ENCODE measurements at places on chromosomes 2 and 18.

DNA sequence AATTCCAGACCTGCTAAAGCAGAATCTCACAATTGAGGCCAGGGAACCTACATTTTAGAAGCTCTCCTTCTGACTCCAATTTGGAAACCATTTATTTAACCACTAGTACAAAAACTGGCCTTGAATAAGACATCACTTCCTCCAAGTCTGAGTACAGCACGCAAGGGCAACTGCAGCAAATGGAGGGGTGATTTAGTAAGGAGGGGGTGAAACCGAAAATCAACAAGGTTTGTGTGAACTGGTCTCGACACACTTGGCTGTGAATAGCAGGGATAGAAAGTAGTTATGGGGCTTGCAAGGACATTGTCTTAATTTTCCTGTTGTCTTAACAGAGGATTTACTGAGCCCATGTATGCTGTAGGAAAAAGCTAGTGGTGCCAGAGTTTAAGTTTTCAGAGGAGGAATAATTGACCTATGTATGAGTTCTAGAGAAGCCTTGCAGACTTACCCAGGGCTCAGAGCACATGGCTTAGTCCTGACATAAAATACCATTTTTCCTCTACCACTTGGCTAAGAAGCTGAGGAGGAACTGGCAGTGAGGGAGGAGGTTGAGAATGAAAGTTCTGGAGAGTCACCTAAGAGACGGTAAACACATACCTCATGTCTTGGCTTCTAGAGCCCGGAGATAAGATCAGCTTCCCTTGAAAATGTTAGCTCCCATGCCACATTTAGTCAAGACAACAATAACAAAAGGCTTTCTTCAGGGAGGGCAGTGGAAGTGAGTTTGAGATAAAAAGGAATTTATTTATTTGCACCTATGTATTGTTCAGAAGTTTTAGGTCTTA, 114.8 kb downstream of the SMAD2 start:
- no peak for DNase-seq

DNA sequence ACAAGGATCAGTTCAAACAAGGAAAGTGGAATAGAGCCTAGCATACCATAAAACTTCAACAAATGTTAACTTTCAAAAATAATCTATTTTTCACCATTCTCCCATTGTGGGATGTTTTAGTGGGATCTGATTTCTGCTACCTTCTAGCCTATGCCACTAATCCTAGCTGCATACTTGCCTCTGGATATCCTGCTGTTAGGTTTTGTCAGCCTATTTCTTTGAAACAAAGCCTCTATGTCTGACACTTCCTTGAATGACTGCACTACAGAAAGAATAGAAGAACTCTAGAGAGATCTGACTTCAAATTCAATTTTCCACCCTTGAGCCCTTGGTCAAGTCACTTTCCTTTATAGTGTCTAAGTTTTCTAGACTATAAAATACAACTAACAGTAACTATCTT, 291.5 kb downstream of the PTH2R start:
- no peak for DNase-seq

DNA sequence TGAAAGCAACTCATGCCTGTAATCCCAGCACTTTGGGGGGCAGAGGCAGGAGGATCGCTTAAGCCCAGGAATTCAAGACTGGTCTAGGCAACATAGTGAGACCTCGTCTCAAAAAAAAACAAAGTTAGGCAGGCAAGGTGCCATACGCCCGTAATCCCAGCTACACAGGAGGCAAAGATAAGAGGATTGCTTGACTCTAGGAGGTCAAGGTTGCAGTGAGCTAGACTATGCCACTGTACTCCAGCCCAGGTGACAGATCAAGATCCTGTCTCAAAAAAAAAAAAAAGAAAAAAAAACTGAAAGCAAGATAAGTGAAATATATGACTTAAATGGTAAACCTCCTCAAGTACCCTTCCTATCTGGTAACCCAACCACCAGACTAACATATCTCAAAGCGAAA, 59.8 kb downstream of the USP34 start:
- DNase-seq: no peak

GRCh38 chr2:35063836-35064235, 1291.7 kb upstream of the CRIM1 start:
- DNase-seq: no peak

- DNase-seq: no peak
These were observed 89.7 kb upstream of the RNF152 start for GRCh38 chr18:61982475-61982874.

GRCh38 chr2:220956429-220956828, 615.7 kb downstream of the EPHA4 start:
- DNase-seq: no peak

DNA sequence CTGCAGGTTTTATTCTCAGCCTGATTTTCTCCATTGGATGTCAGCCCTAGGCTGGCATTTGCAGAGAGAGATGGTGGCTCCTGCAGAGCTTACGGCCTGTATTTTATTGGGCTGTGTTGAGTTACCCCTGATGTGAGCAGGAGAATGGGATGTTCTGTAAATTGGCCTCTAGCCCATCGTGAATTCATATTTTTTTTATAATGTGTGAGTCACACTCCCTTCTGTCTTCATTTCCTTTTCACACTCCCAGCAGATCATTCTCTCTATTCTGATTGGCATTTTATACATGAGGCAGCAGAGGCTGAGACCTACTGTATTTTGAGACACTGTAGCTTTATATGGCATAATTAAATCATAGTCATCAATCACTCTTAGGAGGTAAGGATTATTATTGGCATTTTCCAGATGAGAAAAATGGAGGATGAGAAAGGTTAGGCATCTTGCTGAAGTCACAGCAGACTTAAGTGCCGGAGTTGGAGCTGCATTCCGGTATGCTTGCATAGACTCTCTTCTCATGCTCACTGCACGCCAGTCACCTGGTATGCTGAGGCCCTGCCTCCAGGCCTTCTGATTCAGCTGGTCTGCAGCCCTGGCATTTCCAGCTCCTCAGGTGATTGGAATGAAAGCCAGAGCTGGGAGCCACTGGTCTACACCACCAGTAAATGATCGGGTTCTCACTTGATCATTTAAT, 142.4 kb downstream of the NEDD4L start:
- DNase-seq: no peak

DNA sequence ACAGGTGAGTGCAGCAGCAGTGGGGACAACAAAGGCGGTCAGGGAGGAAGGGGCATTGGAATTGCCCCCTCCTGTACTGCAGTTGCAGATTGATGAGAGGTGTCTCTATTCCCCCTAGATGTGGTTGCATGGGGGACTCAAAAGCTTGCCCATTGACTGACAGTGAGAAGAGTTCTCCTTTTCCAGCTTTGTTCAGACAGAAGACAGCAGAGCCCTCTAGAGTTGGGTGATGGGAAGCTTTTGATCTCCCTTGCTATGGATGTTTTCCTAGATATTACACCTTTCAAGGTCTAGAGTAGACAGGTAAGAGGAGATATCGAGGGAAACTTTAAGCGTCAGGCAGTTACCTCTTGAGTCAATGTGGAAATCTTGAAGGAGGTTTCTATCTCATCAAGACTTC, 2.9 kb downstream of the PROKR1 start:
- DNase-seq: no peak

DNA sequence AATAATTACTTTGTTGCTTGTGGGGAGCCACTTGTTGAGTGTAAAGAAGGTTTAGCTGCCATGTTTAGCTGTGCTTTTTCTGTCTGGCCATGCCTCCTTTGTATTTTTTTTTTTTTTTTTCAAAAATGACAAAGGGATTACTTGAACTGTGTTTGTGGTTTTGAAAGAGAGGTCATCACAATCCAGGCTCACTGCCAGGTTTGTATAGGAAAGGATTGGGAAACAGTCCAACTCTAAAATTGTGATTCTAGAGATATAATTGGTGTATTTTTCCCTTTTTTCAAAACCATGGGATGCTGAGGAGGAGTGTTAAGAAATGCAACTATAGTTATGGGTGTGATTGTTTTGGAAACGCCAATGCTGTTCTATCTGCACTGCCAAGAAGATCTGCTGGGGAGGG, 4.3 kb downstream of the ITPRIPL1 start:
- DNase-seq: no peak

DNA sequence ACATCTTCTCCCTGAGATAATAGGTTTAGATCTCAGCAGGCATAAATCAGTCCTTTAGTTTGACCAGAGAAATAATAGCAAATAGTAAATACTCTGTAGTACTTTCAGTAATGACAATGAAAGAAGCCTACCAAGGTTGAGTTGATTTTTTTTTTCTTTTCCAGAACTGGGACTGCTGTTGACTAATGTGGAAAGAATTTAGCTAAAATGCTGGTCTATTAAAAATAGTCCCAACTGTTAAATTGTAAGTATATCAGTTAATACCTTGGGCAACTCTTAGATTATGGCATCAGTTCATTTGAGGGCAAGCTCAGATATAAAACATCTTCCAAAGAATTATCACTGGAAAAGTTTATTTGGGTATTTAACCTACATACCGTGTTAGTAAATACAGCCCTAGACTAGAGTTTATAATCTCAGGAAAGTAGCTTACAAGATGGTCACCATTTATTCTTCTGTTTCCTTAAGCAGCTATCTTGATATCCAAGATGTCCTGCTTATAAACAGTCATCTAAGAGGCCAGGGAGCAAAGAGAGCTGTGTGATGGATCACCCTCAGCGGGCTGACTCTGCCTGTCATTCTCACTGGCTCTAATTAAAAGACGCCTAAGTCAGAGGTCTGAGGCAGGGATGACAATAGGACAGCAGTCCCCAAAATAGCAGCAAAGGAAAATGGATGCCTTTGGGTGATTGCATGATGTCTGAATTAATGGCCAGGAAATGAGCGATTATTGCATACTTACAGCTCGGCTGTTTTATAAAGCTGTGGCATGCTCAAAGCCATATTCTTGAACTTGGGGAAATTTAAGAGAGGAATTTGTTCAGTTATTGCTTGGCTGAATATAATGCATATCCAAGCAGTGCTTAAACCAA, 121.3 kb downstream of the MTX2 start:
- DNase-seq: no peak

DNA sequence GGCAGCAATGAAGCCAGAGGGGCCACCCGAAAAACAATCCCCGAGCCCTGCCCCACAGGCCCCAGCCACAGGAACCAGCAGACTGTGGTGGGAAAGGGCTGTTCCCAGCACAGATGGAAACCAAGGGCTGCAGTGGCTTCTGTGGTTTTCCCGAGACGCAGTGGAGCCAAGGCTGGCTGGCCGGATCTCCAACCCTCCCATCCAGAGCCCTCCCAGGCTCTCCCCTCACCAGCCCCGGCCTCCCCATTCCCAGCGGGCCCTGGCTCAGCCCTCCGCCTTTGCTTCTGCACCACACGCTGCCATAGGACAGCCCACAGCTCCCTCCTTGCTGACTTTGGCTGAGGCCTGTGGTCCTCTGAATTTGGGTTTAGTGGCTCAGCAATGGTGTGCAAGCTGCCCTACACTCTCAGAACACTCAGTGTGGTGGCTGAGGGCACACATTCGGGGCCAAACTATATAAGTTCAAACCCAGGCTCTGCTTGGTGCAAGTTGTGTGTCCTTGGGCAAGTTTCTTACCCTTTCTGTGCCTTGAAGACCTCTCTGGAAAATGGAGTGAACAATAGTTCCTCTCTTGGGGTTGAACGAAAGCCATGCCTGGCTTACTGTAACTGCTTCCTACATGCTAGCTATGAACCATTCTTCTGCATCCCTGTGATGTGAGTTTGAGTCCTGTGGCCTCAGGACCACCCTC, 200.1 kb downstream of the SMAD7 start:
- DNase-seq: no peak

DNA sequence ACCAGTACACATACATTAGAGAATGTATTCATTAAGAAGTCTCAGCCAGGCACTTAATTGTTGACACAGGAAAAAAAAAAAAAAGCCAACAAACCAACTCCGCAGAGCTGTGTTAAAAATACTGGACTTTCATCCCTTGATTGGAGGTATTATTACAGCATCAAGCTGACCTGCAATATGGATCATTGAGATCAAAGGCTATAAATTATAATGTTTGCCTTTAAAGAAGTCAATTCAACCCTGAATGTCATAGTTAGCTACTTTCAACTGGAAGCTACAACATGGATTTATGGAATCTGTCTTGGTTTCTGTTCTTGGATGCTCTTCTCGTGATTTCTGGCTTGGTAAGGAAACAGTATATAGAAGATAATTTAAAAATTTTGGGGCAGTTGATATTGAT, at the start of gene MEP1B:
TSS of gene MEP1B (plus strand) at position 250 of the 400 bp plus-strand sequence. CDS start at position 282, 32 bp downstream.
- no peak for DNase-seq

DNA sequence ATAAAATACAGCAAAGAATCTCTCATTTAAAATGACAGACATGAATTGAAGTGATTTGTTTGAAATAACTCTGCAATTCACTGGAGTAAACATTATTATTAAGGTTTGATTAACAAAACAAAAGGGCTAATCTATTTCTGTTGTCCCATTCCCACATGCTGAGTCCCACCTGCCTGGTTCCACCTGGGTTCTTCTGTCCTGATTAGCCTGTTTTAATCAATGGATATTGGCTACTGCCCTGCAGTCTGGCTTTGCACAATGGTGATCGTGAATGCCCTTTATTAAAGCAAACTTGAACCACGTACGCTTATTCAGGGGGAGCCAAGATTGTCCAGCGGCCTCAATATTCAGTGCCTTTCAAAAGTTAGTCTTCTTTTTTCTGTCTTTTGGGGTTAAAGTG, 72.8 kb upstream of the CDH19 start:
- no peak for DNase-seq

DNA sequence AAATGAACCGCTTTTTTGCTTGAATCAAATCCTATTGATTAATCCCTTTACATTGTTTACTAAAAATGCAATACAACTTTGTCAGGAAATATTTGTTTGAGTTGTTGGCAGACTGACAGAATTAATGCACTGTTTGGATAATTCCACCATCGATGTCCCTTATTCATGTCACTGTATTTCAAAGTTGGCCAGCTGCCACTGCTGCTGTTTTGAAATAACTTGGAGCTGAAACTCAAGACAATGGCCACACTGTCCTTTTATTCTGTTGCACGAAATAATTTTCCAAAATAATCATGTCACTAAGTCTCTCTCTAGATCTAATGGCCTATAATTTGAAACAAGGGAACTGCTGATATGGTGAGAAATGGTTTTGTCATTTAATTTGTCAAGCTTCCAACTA, 55.2 kb upstream of the PAX3 start:
- no peak for DNase-seq

Measured in stimulated activated CD4-positive, alpha-beta T cell treated with anti-CD3 and anti-CD28 coated beads, Interleukin-1b, Interleukin-23, amount 100 ng/mL, for 1 hour (primary cell).